ENCODE measurements at places on chromosomes 11 and 22. TPM values are rescaled to one million over a fixed set of nuclear protein-coding genes. Genes with fewer than 3 reads are reported as not detected.

BEST1 gene
- total RNA-seq, result 3.7 TPM

OR52N4 gene
- not detected for total RNA-seq

MMP13 gene
- not detected for total RNA-seq

HTR3B gene
- not detected for total RNA-seq

SEC14L6 gene
- total RNA-seq, result 0.19 TPM

LTBP3 gene
- total RNA-seq, result 70.9 TPM

INS gene
- not detected for total RNA-seq

PKP3 gene
- not detected for total RNA-seq

DRD4 gene
- 0.28 TPM for total RNA-seq

MPEG1 gene
- 27.6 TPM for total RNA-seq

CLTCL1 gene
- total RNA-seq, result 30.2 TPM

SCO2 gene
- 1.7 TPM for total RNA-seq

NCAM1 gene
- total RNA-seq, result 99.9 TPM

ELFN2 gene
- total RNA-seq, result 2.3 TPM

RCOR2 gene
- 1.1 TPM for total RNA-seq

FAM227A gene
- total RNA-seq, result 2.1 TPM

SOX6 gene
- total RNA-seq, result 9.0 TPM

EMSY gene
- 48.0 TPM for total RNA-seq

KCNQ1OT1 gene
- 0.84 TPM for total RNA-seq

CD3G gene
- 1.3 TPM for total RNA-seq

DDB1 gene
- total RNA-seq, result 405 TPM

GGT5 gene
- total RNA-seq, result 7.5 TPM

LRFN4 gene
- total RNA-seq, result 15.5 TPM

TREH gene
- total RNA-seq, result not detected

Data from adrenal gland (tissue), 19 donors.